ENCODE measurements at places on chromosomes 16 and 17.

GRCh38 chr17:19753051-19753509 lies 5.0 kb upstream of the ALDH3A1 start:
- peak; percentile 89 for ATAC-seq

DNA sequence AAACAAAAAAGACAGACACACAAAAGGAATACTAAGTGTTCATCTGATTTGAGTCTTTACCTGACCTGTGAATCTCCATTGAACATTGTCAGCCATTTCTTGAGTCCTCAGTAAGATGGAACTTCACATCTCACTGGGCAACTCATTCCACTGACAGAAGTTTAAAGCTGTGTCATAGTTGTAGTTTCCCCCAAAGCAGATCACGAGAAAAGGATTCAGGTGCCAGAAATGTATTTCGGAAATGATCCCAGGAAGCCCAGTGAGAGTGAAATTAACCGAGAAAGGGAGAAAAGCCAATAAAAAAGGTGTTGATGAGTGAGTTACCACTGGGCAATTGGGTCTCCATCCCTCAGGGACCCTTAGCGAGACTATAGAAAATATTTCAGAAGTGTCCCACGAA lies 6.5 kb downstream of the CHD9 start:
- ATAC-seq: no peak

- no peak for ATAC-seq
Observed at GRCh38 chr17:72930031-72930430, 162.5 kb downstream of the SLC39A11 start.

GRCh38 chr16:20760346-20760745 lies 3.5 kb upstream of the ACSM3 start:
- no peak for ATAC-seq

Data from esophagus mucosa (tissue), 1 donor.